Activated naive CD8-positive, alpha-beta T cell treated with anti-CD3 and anti-CD28 coated beads for 36 hours (primary cell): ENCODE measurements at places on chromosomes 7 and 10.
A peak's percentile ranks its signal among the peaks of the same experiment; 100 is the strongest.

DNA sequence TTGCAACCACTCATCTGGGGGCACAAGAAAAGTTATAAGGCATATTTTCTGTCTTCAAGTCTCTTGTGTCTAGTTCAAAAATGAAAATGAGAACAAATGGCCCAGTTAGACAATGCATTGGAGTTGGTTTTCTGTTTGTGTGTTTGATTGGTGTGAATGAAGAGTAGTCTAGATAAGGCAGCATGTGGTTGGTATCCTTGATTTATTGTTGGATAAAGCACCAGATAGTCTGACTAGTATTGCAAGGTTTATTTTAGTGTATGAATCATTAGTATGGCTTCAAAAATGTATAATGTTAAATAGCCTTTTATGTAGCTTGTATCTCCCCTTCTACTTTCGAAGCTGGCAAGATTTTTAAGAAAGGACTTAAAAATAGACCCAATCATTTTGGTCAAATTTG, 237.3 kb downstream of the CDK14 start:
- no peaks in the 10 kb centered on the region for H3K27me3 ChIP-seq
- H3K36me3 ChIP-seq, result no peaks in the 10 kb centered on the region
- H3K4me1 ChIP-seq, result no peaks in the 10 kb centered on the region

DNA sequence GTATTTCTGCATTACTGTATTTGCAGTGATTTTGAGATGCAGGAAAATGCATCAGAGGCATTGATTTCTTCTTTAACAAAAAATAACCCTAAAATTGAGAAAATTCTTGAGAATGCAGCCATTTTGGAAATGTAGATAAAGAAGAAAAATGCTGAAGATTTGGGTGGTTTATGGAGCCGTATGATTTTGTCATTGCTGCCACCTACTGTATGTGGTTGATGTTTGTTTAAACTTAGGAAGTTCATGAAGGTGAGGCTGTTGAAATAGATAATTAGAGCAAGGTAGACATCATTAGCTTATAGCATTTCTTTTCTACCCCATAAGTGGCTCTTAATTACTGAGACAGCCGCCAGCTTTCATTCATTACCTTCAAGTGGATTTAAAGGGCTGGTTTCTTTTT, 92.1 kb upstream of the SAMD8 start:
- DNase-seq, result no peak
- H3K27ac ChIP-seq, result no peak overlapping the region

- H3K4me3 ChIP-seq, result no peak overlapping the region
- no peak for DNase-seq
- H3K36me3 ChIP-seq, result no peaks in the 10 kb centered on the region
- H3K27me3 ChIP-seq, result no peaks in the 10 kb centered on the region
- H3K4me1 ChIP-seq, result no peaks in the 10 kb centered on the region
Observed at GRCh38 chr7:83514977-83515376, 134.0 kb downstream of the SEMA3E start.

- H3K4me3 ChIP-seq, result no peak overlapping the region
- H3K27ac ChIP-seq, result no peak overlapping the region
- DNase-seq, result no peak
- no peaks in the 10 kb centered on the region for H3K36me3 ChIP-seq
Observed at GRCh38 chr10:85926986-85927385, 439.6 kb downstream of the GRID1 start.

DNA sequence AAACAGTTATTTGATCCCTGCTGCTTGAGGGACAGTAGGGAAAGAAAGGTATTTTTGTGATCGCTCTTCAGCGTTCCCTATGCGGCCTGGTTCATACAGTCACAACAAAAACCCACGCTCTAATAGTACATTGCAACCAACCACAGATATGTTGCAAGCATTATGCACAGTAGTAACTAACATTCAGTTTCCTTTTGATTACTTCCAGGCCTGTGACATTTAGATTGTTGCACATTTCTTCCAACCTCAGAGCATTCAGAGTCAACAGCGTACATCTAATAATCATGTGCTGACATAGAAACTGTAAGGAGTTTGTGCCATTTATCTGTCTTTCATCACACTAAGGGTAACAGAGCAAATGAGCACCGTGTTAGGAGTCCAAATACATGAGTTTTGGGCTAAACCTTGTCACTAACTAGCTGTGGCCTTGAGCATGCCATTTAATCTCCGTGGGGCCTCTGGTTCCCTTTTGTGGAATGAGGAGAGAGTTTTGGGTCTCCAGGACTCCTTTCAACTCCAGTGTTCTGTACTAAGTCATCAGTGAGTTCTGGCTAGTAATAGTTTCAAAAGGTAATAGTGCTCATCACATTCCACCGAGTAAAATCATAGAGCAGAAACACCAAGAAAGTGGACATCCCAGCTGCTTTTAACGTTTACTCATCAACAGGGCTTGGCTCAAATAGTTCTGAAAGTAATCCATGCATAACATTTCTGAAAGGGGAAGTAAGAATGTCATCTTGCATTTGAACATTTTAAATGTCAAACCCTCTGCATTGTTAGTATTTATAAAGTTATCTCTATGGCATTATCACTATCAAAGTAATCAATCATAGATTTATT, 99.0 kb upstream of the FZD1 start:
- no peak overlapping the region for H3K27ac ChIP-seq
- H3K4me3 ChIP-seq, result no peak overlapping the region
- no peaks in the 10 kb centered on the region for H3K4me1 ChIP-seq
- DNase-seq, result no peak
- H3K27me3 ChIP-seq, result no peaks in the 10 kb centered on the region
- H3K36me3 ChIP-seq, result no peaks in the 10 kb centered on the region

- H3K27me3 ChIP-seq, result peaks cover 27% of the 10 kb centered on the region
- no peaks in the 10 kb centered on the region for H3K36me3 ChIP-seq
- H3K27ac ChIP-seq, result no peak overlapping the region
Observed at GRCh38 chr7:34320926-34321661, 336.9 kb upstream of the NPSR1 start.

DNA sequence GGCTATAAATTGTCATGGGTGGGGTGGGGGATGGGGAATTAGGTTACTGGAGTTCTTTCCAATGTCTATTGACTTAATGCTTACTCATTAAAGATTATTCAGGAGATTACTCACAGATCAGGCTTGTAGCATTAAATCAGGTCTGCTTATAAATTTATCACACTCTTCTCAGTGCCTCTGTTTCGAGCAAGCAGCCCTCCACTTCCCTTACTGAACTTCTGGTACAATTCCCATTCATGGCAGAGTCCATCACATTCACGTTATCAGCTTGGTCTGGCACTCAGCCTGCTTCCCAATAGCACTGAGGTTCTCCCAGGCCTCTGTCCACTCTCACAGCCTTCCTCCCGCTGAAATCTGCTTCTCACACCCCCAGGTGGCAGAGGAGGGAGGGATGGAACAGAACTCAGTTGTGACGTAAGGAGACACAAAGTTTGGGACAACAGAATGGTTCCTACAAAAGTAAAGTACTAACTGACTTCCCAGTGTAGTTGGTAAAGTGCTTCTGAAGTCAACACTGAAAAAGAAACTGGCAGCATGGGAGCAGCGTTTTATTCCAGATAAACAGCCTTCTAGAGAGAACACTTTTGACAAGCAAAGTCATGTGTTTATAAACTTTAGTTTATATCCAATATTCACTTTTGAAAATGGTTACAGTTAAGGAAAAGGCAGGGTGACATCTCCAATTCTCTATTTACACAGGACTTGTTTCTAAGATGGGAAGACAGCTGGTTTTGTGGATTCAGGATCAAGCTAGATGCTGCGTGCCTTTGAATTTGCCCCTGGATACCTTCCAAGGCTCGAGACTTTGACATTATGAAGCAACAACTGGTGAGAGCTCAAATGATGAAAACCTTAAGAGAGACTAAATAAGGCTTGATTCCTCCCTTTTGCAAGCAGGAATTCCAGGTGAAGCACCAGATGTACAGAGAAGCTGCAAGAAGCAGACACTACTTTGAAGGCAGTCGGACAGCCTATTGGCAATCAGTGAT, 81.4 kb downstream of the ATXN7L1 start:
- H3K4me3 ChIP-seq, result no peak overlapping the region
- no peak overlapping the region for H3K27ac ChIP-seq
- no peaks in the 10 kb centered on the region for H3K36me3 ChIP-seq
- peaks cover 26% of the 10 kb centered on the region for H3K4me1 ChIP-seq
- DNase-seq, result no peak
- no peaks in the 10 kb centered on the region for H3K27me3 ChIP-seq

DNA sequence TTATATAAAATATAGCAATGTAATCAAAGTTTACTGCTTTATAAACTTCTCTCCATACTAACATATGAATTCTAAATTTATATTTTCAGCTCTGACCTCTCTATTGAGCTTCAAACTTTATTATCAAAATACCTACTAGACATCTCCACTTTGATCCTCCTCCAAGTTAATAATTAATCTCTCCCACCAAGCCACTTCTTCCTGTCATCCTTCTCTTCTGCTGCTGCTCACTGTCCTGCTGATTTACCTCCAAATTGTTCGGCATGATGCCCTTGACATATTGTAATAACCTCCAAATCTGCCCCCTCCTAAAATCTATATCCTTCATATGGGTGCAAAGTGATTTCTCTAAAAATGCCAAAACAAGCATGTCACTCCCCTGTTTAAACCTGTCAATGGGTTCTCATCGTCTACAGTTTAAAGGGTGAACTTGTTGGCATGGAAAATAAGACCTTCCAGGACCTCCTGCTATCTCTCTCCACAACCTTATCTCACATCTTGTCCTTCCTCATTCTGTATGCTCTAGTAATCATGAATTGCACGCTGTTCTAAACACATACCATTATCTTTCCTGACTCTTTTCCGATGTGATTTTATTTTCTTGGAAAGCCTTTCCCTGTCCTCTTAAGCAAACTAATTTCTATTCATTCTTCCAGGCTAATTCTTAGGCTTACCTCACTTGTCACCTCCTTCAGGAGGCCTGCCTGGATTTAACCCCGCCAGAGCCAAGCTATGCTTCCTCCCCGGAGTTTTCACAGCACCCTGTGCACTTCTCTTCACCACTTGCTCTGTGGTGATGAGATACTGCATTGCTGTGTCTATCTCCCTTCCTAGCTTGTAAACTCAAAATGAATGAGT, 52.1 kb upstream of the STK17A start:
- H3K27me3 ChIP-seq, result no peaks in the 10 kb centered on the region
- no peak overlapping the region for H3K27ac ChIP-seq
- H3K4me3 ChIP-seq, result no peak overlapping the region
- no peaks in the 10 kb centered on the region for H3K36me3 ChIP-seq
- no peaks in the 10 kb centered on the region for H3K4me1 ChIP-seq

GRCh38 chr10:84659027-84659426, 330.6 kb downstream of the CCSER2 start:
- DNase-seq, result no peak
- no peak overlapping the region for H3K4me3 ChIP-seq
- no peaks in the 10 kb centered on the region for H3K36me3 ChIP-seq
- H3K4me1 ChIP-seq, result no peaks in the 10 kb centered on the region
- H3K27me3 ChIP-seq, result no peaks in the 10 kb centered on the region

- no peaks in the 10 kb centered on the region for H3K27me3 ChIP-seq
- H3K4me3 ChIP-seq, result no peak overlapping the region
- no peak for DNase-seq
- H3K27ac ChIP-seq, result no peak overlapping the region
- H3K36me3 ChIP-seq, result no peaks in the 10 kb centered on the region
- no peaks in the 10 kb centered on the region for H3K4me1 ChIP-seq
Observed at GRCh38 chr7:10225275-10225674, 748.4 kb upstream of the PHF14 start.

- no peaks in the 10 kb centered on the region for H3K27me3 ChIP-seq
- H3K27ac ChIP-seq, result no peak overlapping the region
- peaks cover 31% of the 10 kb centered on the region for H3K4me1 ChIP-seq
- H3K36me3 ChIP-seq, result peaks cover 49% of the 10 kb centered on the region
- no peak overlapping the region for H3K4me3 ChIP-seq
Observed at GRCh38 chr7:938546-939185, 15.8 kb downstream of the ADAP1 start.

DNA sequence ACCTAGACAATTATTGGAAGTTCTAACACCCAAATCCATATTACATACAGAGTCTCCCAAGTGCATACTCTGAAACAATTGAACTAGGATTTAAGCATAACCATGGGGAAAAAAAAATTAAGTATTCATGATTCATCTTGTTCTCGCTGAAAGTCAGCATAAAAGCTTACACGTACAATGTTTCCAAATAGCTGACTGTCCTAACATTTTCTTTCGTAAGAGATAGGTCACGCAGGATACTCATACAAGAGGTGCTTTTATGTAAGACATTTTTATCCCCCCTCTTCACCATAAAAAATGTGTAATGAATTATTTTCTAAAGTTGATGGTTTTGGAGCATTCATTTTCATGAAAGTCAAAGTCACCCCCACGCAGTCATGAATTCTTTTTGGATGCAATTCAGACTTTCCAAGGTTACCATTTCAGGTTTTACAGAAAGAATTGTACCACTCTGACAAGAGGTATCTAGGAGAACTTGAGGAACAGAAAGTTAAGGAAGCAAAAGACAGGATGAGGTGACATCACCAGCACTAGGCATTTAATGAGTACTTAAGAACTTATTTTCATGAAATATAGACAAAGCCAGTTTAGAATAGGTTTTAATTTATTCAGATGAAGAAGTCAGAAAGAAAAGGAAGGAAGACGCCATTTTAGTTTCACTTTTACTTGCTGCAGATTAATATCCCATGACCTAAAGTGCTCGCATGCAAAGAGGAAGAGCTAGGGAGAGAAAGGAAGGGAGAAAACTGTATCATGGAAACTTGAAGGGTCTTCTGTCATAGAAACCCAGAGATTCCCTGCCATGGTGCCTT, 55.8 kb downstream of the TMEM26 start:
- H3K27ac ChIP-seq, result peak overlapping the region; percentile 27
- DNase-seq, result no peak
- H3K27me3 ChIP-seq, result no peaks in the 10 kb centered on the region
- peaks cover 11% of the 10 kb centered on the region for H3K4me1 ChIP-seq
- no peaks in the 10 kb centered on the region for H3K36me3 ChIP-seq
- H3K4me3 ChIP-seq, result peak overlapping the region; percentile 25

- H3K4me1 ChIP-seq, result no peaks in the 10 kb centered on the region
- H3K36me3 ChIP-seq, result no peaks in the 10 kb centered on the region
- no peak for DNase-seq
- no peak overlapping the region for H3K27ac ChIP-seq
Observed at GRCh38 chr7:29780346-29780745, 26.0 kb upstream of the WIPF3 start.
